Esophagus squamous epithelium (tissue), 5 donors: ENCODE measurements at places on chromosomes 5 and 9.

DNA sequence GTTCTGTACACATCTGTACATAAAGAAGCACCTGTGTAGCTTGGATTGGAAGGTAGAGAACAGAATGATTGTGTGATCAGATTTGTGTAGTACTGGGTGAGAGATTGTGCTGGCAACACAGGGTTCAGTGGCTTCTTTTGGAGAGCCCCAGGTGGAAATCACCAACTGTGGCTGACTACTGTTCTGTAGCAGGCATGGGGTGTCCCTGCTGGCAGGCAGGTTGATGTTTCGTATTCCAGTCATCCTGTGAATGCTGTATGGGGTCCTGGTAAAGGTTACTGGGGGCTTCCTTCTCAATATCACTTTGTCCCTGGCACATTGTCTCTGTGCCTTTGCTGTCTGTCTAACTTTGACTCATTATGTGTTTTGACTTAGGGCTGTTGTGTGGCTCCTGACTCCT, 5.3 kb downstream of the ASPN start:
- no peak overlapping the region for H3K27ac ChIP-seq
- peaks cover 23% of the 10 kb centered on the region for H3K4me1 ChIP-seq
- no peaks in the 10 kb centered on the region for H3K36me3 ChIP-seq
- no peak for DNase-seq
- H3K27me3 ChIP-seq: no peaks in the 10 kb centered on the region

GRCh38 chr5:78648359-78649210, at the start of gene LHFPL2:
TSS of gene LHFPL2 (minus strand) at chr5:78648772. CDS start at chr5:78510213, 138,559 bp downstream.
- peak within 1 kb of the TSS; percentile 76 for H3K4me3 ChIP-seq
- no peaks in the 10 kb centered on the region for H3K27me3 ChIP-seq
- peak within 1 kb of the TSS; percentile 84 for H3K27ac ChIP-seq
- H3K36me3 ChIP-seq: no peaks in the 10 kb centered on the region
- H3K4me1 ChIP-seq: peaks cover 14% of the 10 kb centered on the region
- DNase-seq: no peak

- no peaks in the 10 kb centered on the region for H3K27me3 ChIP-seq
- no peaks in the 10 kb centered on the region for H3K4me1 ChIP-seq
- no peak overlapping the region for H3K4me3 ChIP-seq
- no peaks in the 10 kb centered on the region for H3K36me3 ChIP-seq
- no peak overlapping the region for H3K27ac ChIP-seq
Observed at GRCh38 chr9:109132567-109133021, 12.8 kb upstream of the TMEM245 start.

GRCh38 chr5:141846031-141846430, 32.2 kb downstream of the PCDH1 start:
- H3K27me3 ChIP-seq: no peaks in the 10 kb centered on the region
- peaks cover 23% of the 10 kb centered on the region for H3K4me1 ChIP-seq
- no peak for DNase-seq
- no peak overlapping the region for H3K4me3 ChIP-seq
- H3K27ac ChIP-seq: no peak overlapping the region
- H3K36me3 ChIP-seq: no peaks in the 10 kb centered on the region

GRCh38 chr5:175614223-175614815, 43.6 kb upstream of the HRH2 start:
- no peaks in the 10 kb centered on the region for H3K36me3 ChIP-seq
- no peaks in the 10 kb centered on the region for H3K27me3 ChIP-seq
- H3K4me3 ChIP-seq: no peak overlapping the region
- no peak overlapping the region for H3K27ac ChIP-seq
- DNase-seq: no peak

GRCh38 chr9:73577848-73578247, 426.2 kb downstream of the ANXA1 start:
- no peaks in the 10 kb centered on the region for H3K27me3 ChIP-seq
- H3K4me1 ChIP-seq: no peaks in the 10 kb centered on the region
- no peak for DNase-seq
- H3K27ac ChIP-seq: no peak overlapping the region
- no peak overlapping the region for H3K4me3 ChIP-seq
- no peaks in the 10 kb centered on the region for H3K36me3 ChIP-seq

DNA sequence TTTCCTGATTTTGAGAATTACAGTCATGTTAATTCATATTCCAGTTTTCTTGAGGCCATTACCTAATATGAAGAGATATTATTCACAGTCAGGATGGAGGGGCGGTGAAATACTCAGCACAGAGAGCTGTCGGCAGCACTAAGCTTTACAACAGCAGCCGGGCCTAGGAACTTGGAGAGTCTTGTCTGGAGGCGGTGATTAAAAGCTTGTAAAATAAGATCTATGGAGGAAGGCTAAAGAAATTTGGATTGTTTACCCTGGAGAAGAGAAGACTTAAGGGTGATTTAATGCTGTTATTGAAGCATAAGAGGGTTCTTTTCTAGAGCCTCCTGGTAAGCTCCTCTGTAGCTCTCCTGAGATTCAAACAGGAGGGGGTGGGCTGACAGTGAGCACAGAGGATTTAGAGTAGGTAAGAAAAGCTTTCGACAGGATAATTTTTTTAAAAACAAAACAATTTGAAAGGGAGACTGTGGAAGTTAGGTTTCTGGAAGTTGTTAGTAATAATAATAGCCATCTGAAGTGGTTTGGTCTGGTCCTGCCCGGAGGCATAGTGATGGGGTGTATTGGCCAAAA, 406.3 kb upstream of the ADAMTSL1 start:
- H3K4me3 ChIP-seq: no peak overlapping the region
- DNase-seq: no peak
- H3K36me3 ChIP-seq: no peaks in the 10 kb centered on the region
- no peaks in the 10 kb centered on the region for H3K4me1 ChIP-seq
- H3K27me3 ChIP-seq: no peaks in the 10 kb centered on the region

- DNase-seq: no peak
- H3K36me3 ChIP-seq: no peaks in the 10 kb centered on the region
- no peaks in the 10 kb centered on the region for H3K4me1 ChIP-seq
- no peak overlapping the region for H3K27ac ChIP-seq
- H3K4me3 ChIP-seq: no peak overlapping the region
Observed at GRCh38 chr9:84969084-84969483, 299.6 kb downstream of the NTRK2 start.

GRCh38 chr5:4571248-4571948, 568.7 kb upstream of the ADAMTS16 start:
- H3K27ac ChIP-seq: no peak overlapping the region
- peaks cover 22% of the 10 kb centered on the region for H3K4me1 ChIP-seq
- no peak overlapping the region for H3K4me3 ChIP-seq
- no peaks in the 10 kb centered on the region for H3K36me3 ChIP-seq
- DNase-seq: no peak

- H3K4me1 ChIP-seq: peaks cover 11% of the 10 kb centered on the region
- H3K4me3 ChIP-seq: peak overlapping the region; percentile 95
- H3K27ac ChIP-seq: peak overlapping the region; percentile 84
- no peaks in the 10 kb centered on the region for H3K36me3 ChIP-seq
- H3K27me3 ChIP-seq: no peaks in the 10 kb centered on the region
Observed at GRCh38 chr9:77177894-77178794, 810 bp downstream of the VPS13A start.
